Brain pericyte (primary cell): ENCODE measurements at places on chromosomes 7 and 10.

DNA sequence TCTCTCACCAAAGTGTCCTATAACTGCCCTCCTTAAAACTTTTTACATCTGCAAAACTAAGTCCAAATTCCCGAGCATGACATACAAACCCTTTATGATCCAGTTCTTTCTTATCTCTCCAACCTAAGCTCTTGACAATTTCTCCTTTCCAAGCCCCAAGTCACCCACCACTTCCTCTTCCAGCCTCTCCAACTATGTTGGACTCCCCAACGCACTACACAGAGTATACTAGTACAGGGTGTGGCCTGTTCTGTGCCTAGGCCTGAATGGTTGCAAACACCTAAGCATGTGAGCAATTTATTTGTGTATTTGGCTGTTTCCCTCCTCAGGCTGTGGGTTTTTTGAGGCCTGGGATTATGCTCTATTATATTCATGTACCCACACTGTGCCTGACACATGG, 101.2 kb upstream of the APBB1IP start:
- DNase-seq: no peak

DNA sequence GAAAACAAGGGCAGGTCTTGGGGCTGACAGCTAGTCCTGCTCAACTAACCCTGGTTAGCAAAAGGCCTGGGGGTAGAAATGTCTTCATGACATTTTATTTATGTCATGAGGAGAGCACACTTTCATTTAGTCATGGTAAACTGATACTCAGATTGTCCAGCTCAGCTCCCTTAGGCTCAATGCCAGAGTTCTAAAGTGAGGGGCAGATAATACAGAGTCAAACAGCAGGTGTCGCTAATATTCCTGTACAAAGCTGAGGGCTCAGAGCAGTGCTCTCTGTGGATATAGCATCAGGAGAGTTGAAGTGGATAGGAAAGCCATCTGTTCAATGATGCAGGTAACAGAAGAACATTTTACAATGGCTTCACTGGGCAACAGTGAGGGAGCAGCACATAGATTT, 26.8 kb upstream of the CALCR start:
- DNase-seq: no peak

DNA sequence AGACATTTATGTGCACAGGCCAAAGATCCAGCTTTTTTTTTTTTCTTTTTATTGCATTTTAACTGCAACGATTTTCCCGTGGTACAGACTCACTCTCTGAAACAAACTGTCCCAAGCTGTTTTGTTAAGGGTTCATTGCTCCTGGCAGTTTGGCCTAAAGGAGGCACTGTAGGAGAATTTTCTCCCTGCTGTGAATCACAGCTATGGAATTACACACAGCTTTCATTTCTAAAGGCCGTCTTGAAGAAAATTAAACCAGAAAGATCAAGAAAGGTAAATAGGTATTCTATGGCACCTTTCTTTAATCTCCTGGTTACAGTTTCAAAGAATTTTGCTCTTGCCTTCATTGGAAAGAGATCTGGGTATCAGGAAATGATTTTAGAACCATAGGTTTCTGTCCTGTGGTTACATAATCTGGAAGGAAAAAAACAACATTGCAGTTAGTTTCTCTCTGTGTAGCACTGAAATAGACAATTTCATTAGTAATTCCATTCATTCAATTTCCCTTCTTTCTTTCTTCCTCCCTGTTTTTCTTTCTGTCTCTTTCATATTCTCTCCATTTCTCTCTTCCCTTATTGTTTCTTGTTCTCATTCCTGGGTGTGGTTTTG, 51.2 kb downstream of the PDK4 start:
- no peak for DNase-seq

DNA sequence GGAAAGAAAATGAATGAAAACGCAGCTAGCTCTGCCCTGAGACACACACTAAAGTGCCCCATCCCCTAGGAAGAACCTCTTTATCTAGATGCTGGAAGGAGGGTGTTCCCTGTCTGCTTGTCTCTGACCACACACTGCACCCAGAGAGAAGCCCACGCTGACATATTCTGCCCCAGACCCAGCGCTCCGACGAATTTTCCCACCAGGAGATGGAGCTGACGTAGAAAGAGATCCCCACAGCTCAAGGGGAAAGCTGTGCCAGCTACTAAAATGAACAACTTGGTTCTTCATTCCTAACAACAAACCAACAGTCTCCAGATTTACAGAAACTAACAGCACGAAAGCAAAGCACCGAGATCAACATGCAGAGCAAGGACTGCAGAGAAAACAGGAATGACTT, 73.3 kb downstream of the KIAA1549 start:
- no peak for DNase-seq

- DNase-seq: no peak
Observed at GRCh38 chr7:151847681-151848081, 29.2 kb downstream of the PRKAG2 start.

- no peak for DNase-seq
Observed at GRCh38 chr7:128878226-128879105, 15.8 kb downstream of the ATP6V1F start.

DNA sequence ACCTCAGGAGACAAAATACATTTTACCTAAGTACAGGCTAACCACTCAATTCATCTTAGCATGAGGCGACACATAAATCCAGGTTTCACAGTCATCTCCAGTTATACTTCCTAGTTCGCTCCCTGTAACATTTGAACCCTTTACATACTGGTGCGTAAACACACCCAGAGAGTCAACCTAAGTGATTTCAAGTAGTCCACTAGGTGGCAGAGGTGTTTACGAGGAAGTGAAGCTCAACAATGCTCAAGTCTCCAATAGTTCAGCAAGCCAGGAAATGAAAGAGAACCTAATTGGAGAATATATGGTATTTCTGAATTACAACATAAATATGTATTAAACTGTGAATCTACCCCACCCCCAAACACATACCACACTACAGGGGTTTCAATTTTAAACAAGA, 76.3 kb upstream of the ABCB5 start:
- no peak for DNase-seq

- DNase-seq: no peak
Observed at GRCh38 chr10:124524991-124525653, 63.5 kb downstream of the LHPP start.

DNA sequence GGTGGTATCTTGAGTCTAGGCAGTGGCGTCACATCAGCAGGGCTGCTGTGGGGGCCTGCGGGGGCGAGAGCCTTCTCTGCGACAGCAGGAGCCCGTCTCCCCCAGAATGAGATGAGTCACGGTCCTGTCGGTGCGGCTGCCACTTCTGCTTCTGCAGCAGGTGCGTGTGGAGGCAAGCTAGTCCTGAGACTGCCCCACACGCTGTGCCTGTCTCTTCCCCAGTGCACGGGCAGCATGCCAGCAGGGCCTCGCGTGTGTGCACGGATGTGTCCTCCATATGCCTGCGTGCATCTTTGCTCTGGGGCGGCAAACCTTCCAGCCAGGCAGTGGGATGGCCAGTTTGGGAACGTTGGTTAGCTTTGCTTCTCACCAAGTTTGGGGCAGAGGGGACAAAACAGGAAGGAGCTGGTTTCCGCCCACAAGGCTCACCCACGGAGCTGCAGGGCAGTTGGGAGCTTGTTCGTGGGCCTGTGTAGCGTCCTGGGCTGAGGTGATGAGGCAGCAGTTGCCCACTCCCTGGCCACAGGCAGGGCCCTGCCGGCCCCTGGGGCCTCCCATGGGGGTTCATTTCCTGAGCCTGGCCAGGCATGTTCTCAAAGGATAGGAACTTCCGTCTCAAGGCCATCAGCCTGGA, 60.8 kb upstream of the PPIF start:
- peak; percentile 88 for DNase-seq

DNA sequence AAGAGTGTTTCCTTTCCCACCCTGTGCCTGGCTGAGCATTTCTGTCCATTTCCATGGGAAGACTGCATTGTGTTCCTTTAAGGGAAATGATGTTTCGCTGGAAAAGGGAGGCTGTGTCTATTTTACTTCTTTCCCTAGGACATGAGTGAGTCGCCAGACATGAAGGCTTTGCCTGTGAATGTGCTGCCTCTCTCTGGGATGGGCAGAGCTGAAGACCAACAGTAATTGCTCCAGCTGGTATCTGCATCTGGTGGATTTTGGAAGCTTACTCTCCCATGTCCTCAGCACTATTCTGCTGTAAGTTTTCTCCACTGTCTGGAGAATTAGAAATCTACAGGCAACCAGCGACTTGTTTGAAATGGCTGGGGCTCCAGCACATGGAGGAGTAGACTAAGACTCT, 264.6 kb upstream of the BMPER start:
- DNase-seq: no peak

DNA sequence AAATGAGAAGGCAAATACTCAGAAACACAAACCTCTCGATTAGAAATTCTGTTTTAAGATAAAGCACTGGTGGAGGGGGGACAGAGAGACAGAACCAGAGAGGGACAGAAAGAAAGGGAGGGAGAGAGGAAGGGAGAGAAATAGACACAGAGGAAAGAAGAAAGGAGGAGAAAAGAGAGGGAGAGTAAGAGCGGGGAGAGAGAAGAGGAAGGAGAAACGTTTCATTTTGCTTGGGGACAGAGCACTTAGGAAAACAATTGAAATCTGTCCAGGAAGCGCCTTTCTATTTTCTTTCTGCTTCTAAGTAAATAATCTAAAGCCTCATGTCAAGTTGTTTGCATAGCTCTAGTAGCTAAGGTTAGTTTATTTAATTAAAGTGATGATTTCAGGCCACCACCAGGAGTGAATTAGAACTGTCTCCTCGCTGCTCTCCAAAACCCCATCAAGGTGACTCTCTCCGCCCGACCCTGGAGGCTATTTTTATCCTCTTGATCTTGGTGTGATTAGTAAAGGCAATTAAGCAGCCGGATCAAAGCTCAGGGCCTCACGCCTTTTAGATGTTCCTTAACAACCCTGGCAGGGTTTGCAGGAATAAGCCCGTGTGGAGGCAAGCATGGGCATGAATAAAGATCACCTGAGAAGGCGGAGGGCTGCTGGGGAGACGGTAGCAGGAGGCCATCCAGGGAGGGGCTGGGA, 73.4 kb upstream of the INSIG1 start:
- DNase-seq: no peak

DNA sequence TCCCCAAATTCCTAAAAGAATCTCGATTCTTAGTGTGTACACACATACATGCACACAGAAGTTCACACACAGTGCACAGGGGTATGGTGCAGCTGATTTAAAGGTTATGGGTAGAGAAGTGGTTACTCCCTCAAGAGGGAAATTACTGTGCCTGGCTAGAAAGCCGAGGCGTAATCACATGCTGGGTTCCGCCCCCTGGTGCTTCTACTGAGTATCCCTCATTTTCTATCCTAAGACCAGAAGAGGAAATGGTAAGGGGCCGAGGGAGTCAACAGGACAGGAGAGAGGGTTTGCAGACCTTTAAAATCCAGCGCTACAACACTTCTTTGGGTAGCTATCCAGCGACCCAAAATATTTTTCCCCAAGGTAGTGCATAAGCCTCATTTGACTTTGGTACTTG, 147.3 kb upstream of the TMEM196 start:
- no peak for DNase-seq

- DNase-seq: no peak
Observed at GRCh38 chr7:90320418-90320800, 695 bp downstream of the FAM237B start.

GRCh38 chr7:25982684-25983083, 169.3 kb upstream of the NFE2L3 start:
- no peak for DNase-seq

- no peak for DNase-seq
Observed at GRCh38 chr7:121175826-121176225, 153.0 kb upstream of the WNT16 start.

DNA sequence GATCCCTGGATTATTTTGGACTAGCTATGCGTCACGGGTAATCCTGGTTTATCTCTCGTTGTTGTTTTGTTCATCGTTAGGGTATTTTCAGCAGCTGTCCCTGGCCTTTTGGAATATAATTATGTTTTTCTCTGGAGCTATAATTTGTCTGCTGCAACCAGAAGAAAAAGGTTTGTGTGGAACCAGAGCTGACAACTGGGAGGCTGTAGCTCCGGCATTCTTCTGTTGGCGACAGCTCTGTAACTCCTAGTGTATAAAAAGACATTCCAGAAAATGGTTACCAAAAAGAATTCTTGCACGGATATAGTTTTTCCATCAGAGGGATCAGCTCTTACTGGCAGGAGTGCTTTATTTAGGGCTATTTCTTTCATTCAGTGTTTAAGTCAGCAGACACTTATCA, 130.9 kb upstream of the PRR15 start:
- no peak for DNase-seq
